Choroid plexus epithelial cell (primary cell): ENCODE measurements at places on chromosomes 2 and 18.

DNA sequence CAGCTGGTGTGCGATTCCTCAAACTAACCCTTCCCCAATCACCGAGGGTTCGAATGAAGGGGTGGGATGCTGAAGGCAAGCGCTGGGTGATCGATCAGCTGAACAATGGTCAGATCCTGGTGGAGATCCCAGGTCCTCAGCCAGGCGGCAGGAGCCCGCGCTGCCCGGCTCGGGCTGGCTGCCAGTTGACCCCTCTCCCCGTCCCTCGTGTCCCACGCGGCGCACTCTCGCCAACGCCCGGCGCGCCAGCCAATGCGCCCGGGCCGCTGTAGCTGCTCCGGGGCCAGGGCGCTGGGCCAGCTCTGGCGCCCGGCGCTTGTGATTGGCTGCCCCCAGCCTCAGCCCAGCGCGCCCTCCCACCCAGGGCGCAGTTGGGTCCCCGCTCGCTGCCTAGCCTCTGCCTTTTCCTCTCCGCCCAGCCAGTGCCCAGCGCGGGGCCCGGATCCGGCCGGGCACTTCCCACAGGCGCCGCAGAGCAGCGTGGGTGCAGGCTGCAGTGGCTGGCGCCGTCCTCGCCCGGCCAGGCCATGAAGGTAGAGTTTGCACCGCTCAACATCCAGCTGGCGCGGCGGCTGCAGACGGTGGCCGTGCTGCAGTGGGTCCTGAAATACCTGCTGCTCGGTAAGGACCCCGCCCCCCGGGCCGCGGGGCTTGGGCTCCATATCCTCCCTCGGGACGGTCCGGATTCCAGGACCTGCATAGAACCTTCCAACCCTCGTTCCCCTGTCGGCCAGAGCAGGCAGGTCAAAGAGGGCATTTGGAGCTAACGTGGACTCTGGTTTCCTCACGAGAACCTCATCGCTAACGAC is at the start of gene MOGAT1:
MOGAT1 (plus strand) TSS at position 400 of the 809 bp plus-strand sequence; CDS start at position 528, 128 bp downstream.
- DNase-seq = no peak

DNA sequence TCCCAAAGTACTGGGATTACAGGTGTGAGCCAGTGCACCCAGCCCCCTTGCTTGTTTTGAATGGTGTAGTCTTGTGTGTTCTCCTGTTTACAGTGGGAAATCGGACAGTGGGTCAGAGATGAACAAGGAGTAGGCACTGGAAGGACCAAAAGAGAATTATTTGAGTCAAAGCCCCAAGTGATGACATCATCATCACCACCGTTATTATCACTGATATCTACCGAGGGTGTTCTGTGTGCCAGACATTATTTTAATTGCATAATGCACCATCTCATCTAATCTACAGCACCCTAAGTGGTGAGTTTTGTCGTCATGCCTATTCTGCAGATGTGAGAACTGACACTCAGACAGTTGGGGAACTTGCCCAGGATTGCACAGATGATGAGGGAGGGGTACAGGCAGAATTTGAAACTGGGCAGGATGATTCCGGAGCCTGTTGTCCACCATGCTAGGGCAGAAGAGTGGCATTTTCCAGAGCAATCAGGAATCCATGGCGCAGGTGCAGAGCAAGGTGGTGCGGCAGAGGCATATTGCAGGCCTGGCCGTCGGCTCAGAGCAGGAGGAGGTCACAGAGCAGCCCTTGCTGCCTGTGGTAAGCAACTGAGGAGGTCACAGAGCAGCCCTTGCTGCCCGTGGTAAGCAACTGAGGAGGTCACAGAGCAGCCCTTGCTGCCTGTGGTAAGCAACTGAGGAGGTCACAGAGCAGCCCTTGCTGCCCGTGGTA is 137.0 kb upstream of the HDAC4 start:
- DNase-seq = no peak

DNA sequence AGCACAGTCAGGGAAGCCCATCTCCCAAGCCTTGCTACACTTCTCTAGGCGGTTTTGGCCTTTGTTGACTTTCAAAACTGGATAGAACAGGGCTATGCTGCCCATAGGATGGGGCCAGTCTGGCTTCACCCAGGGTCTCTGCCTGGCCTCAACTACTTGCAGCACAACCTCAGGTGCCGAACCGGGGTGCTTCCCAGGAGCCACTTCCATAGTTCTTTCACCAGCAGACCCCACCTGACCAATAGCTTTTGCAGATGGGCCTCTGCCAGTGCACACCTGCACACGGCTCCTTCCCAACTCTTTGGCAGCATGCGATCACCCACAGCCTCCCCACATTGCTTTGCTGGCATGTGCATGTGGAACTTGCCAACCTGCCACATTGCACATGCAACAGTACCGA is 331.6 kb downstream of the CPS1 start:
- DNase-seq = no peak

DNA sequence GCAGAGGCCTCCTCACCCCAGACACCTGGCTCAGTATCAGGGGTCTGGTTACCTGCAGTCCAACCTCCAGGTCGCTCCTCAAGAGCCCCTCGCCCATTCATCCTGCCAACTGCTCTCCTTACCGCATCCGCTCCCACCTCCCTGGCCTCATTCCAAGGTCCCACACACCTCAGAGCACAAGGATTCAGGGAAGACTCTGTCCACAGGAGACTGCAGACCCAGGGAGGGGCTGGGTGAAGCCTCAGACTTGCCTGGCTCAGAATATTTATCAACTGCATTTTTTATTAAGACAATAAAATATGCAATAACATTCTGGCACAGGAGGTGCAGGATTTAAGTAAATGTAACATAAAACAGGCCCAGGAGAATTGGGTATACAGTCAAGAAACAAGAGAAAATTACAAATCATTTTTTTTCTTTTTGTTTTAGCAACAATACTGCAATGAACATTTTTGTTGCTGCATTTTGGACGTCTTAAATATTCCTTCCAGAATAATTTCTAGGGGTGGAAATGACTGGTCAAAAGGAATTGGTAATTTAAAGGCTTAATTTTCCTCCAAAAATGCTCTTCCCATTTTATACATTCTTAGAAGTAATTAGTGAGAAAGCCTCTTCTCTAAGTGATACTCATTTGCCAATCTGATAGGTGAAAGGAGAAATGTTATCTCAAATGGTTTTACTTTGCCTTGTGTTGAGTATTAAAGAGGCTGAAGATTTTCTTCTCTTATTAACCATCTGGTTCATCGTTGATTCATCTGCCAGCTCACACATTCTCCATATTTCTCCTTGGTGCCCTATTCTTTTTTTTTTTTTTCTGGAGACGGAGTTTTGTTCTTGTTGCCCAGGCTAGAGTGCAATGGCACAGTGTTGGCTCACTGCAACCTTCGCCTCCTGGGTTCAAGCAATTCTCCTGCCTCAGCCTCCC is 42.5 kb downstream of the TEX44 start:
- no peak for DNase-seq

DNA sequence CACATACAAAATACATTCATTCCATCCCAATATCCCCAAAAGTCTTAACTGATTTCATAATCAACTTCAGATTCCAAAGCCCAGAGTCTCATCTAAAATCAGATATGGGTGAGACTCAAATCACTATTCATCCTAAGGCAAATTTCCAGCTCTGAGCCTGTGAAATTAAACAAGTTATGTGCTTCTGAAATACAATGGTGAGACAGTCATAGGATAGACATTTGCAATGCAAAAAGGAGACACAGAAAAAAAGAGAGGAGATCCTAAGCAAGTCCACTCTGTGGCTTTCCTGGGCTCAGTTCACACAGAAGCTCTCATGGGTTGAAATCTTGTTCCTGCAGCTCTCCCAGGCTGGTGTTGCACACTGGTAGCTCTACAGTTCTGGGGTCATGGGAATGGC is 18.3 kb downstream of the ZNF892 start:
- no peak for DNase-seq

GRCh38 chr2:70050631-70051425 is 36.4 kb upstream of the PCBP1 start:
- no peak for DNase-seq

GRCh38 chr2:15973481-15974401 is 33.4 kb downstream of the MYCN start:
- no peak for DNase-seq
